ENCODE measurements at places on chromosomes 4 and X.

DNA sequence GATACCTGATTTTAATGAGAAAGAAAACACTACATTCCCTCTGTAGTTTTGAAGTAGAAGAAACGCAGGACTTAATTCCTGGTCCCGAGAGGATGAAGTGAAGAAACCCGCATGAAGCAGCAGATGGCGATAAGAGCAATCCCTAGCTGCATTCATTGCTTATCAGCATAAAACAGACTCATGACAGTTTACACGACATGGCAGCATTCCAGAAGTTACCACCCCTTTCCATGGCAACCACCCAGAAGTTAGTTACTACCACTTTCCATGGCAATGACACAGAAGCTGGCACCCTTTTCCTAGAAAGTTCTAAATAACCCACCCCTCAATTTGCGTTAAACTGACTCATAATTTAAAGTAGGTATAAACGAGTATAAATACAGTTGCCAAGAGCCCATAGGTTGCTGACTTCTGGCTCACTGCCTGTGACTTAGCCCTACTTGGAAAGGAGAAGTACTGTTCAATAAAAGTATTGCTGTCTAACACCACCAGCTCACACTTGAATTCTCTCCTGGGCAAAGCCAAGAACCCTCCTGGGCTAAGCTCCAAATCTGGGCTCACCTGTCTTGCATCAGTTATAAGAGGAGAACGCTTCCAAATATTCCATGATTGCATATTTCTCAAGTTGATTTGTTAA lies 5.5 kb upstream of the XAGE2 start:
- no peak for DNase-seq

GRCh38 chr4:83208371-83209365 lies 75.9 kb downstream of the COQ2 start:
- DNase-seq, result no peak

DNA sequence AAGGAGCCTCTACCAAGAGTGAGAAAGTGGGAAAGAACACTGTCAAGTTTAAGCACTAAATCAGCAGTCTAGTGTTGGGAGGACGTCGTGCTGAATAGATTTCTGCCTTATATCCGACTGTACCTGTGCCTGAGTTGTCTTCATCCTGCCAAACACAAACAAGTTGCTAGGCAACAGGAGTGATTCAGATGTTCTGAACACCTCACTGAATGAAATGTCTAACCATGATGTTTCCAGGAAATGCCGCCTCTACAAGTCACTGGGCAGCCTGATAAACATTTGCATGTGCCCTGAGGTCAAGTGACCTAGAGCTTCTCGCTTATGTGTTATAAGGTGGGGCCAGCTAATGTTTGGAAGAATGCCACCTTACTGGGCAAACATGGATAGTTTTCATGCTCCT lies 37.9 kb downstream of the SGMS2 start:
- DNase-seq, result peak; percentile 78

DNA sequence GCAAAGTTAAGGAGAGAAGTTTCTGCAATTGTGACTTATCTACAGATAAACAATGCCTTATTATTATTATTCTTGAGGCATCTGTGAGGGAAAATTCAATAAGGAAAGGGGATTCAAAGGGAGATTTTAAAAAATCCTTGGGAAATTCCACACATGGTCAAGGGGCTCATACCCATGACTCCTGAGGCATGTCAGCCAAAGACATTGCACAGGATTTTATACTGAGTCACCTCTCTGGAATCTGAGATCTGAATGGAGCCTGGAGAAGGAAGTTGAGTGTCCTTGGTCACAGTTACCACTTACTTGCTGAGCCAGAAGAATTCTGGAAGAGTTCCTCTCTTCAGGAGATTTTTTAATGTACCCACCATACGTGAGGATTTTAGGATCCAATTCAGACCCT lies 14.4 kb upstream of the CXCL8 start:
- DNase-seq, result no peak

DNA sequence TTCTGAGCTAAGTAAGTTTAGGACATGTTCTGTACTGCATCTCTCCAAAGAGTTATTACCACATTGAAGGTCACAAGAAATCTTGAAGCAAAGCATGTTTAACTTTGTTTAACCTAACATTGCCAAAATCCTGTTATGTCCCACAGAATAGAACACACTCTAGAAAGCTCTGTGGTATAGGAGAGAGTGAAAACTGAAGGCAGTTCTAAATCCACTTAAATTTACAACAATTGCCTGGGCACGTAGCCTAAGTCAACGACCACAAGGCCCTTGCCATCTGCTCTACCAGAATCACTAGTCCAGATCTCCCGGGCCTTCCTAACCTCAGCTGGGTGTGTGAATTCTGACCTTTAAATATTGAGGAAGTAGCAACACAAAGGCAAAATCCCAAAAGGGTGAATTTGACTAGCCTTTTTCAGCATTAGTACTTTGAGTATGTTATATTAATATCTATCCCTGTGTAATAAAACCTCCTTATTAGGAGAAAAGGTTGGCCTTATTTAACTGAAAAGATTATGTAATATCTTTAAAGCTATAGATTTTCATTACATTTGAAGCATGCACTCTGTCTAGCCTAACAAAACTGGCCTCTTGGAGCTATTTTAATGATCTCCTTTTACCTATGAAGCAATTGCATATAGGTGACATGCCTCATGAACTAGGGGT lies 4.5 kb upstream of the MAML3 start:
- no peak for DNase-seq

DNA sequence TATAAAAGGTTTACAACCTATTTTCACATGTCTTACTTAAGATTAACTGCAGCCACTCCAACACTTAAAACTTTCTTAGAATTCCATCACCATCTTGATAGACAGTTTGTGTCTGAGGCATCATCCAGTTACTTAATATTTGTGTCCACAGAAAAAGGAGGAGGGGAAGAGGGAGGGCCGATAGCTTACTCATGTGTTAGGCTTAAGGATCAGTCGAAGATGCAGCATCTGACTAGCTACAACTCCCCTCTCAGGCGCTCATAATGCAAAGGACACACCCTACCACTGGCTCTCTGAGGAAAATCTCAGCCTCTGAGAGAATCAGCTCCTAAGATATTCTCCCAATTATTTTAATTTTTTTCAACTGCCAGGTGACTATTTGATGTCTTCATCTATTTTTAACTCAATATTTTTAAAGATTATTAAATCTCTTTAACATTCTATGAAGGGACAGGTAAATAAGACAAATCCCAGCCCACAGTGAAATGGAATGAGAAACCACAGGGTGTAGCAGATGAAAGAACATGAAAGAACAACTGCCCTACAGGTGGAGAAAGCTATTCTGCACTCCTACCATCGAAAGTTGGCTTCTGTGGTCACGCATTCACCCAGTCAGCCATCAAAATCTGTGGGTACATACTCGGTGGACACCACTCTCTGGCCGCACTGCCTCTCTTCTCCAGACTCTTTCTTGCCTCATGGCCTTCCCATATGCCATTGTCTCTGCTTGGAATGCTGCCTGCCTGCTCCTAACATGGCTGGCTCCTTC lies 48.0 kb downstream of the ARAP2 start:
- DNase-seq, result no peak

GRCh38 chr4:145530662-145531061 lies 49.0 kb downstream of the SMAD1 start:
- DNase-seq, result no peak

DNA sequence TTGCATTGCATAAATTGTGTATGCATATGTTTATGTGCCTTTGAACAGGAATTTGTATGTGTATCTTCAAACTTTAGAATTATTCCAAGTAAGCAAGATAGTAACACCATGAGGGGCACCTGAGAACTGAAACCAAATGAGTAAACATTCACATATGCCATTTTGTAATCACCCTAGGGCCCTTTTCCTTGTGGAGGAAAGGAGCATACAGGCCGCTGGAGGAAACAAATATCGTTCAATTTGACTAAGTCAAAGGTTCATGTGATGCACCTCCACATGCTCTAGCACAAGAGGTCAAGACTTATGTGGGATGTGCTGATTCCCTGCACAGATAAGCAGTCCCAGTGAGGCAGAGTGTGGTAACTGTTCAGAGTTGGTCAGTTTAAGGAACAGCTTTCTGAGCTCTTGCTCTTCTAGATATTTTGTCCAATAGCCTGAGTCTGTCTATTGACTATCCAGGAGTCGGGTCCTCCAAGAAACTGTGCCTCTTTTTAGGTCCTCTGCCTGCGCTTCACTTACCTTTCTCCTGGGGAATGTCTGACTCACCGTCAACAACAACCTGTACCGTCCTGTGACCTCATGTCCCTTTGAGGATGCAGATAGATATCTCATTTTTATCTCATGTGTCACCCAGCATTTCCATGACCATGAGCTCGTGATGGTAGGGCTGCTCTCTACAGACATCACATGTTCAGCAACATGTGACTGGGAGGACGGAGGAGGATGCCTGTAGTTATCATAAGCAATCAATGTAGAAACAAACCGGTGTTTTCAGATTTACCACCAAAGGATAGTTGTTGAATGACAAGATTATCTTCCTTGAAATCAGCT lies 196.9 kb downstream of the NWD2 start:
- no peak for DNase-seq

DNA sequence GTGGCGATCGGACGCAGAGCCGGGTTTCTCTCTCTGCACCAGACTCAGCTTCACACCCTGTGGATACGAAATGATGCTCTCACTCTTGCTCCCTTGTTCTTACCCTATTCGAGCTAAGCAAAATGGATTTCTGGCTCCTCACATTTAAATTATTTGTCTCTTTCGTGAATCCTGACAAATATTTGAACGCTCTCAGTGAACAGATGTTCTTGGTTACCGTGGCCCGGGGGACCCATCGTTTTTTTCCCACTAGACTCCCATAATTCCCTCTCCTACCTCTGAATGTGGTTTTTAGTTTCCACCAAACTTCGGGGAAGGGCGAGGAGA lies 630 bp downstream of the SMARCA5 start:
- DNase-seq, result no peak

GRCh38 chr4:110216129-110216528 lies 17.7 kb upstream of the ELOVL6 start:
- no peak for DNase-seq

- DNase-seq, result no peak
These were observed 44.3 kb downstream of the ARSJ start for GRCh38 chr4:113935190-113935589.

DNA sequence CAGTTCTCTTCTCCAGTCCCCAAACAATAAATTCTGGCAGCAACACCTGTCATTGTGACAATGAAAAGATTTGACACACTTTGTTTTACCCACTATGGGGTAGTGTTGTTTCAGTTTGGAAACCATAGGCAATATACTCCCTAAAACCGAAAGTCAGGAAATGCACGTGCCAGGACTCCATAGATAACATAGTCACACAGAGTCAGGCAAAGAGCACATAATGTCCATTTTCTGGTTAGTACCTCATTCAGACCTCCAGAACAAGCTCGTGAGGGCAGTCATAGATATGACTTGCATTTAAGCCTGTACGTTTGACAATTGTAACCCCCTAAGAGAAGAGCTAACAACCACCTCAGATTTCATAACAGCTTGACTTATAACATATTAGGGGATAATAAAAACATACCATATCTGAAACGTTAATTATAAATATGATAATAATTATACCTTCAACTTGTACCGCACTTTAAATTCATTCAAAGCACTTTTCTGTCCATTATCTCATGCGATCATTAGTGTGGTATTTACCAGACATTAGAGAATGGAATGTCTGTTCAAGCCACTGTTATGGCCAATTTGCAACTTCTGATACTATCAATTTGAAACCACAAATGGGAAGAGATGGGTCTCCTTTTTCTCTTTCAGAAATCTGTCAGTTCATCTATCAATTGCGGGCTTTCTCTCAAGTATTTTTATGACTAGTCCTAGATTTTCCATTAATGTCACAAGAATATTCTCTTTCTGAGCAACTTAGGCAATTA lies 147.4 kb downstream of the LDB2 start:
- no peak for DNase-seq

- no peak for DNase-seq
These were observed 101.2 kb downstream of the ARSF start for GRCh38 chrX:3142259-3143042.

Measured in RWPE2 (cell line).